Activated CD4-positive, alpha-beta T cell treated with anti-CD3 and anti-CD28 coated beads, Interleukin-2, amount 50 U/mL, for 16 hours (primary cell): ENCODE measurements at places on chromosomes 12 and 14.

GRCh38 chr14:67559639-67560038 is 26.5 kb downstream of the PLEKHH1 start:
- DNase-seq: no peak

- DNase-seq: no peak
Measured at GRCh38 chr12:116990329-116990728, 79.6 kb downstream of the FBXW8 start.

GRCh38 chr14:34614638-34615037 is 15.3 kb downstream of the SNX6 start:
- no peak for DNase-seq

GRCh38 chr12:105524961-105525360 is 194.5 kb downstream of the C12orf75 start:
- no peak for DNase-seq

DNA sequence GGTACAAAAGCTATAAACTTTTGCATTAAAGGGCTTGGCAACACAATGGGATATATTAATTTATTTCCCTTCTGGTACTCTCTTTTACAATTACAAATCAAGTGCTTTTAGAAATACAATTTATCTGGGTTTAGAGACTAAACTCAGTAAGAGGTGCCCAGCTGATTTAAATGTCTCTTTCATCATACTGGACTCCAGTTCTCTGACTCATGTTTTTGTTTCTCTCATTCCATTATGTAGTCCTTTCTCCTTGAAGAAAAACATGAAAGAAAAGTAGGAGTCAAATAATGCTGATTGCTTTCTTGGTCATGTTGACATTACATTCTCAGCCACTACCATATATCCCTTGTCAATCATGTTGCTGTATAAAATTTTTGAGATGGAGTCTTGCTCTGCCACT is 36.3 kb upstream of the CFL2 start:
- DNase-seq: no peak

DNA sequence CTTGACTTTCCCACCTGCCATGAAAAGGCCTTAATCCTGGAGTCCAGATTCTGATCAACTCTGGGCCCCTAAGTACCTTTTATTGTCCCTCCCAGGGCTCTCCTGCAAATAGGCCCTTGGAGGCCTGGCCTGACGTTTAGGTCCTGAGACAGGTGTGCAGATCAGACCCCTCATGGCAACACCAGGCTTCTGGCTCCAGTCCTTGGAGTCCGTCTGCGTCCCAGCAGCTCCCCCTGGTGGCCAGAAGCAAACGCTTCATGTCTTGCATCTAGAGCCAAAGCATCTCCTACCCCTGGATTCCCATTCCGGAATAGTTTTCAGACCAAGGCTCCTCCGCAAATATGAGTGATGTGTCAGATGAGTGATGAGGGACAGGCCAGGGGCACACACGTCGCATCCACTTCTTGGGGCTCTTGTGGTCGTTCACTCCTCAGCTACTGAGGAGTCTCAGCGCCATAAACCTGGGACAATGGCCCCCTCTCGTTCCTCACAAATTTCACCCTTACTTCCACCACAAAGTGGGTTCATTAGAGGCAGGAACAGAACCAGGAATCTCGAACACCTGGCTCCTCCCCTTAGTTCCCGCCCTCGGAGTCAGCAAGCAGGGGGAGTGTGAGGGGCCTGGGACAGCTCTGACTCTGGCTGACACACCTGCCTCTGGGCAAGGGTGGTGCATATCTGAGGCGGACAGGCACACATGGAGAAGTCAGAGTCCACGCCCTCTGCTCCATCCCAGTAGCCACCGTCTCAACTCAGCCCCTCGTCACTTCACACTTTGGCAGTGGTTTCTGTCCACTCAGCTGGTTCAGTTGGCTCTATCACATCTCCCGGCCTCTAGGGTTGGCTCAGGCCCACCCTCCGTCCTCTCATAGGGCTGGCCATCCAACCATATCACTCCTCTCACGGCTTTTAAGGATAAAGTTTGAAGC is 77.9 kb upstream of the PWP1 start:
- peak; percentile 72 for DNase-seq

GRCh38 chr12:3673981-3674708 is 78.8 kb downstream of the CRACR2A start:
- DNase-seq: no peak

DNA sequence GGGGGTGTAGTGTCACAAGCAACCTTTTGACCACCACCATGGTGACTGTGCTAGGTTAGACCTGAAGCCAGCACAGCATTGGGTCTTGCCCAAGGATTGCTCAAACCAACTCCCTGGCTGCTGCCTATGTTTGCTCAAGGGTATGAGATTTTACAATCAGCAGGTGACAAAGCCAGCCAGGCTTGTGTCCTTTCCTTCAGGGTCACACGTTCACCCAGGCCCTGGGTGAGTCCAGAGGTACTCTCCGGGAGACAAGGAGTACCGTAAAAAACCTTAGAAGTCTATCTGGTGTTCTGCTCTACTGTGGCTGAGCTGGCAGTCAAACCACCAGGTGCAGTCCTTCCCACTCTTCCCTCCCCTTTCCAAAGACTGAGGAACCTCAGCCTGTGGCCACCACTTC is 238.9 kb upstream of the MIS18BP1 start:
- no peak for DNase-seq

DNA sequence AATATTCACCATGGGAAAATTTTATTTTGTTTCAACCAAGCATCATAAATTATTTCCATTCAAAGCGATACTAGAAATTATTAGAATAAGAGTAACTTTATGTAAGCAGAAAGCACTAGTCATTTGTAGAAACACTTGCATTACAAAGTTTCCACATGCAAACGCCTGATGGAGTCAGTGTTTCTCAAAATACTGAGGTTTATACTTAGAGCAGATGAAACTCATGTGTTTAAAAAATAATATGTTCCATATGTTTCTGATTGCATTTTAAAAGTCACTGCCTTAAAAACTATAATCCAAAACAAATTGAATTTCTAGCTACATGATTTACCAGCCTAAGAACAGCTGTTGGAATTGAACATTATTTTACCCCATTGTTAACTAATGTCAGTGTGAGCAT is 1246.4 kb downstream of the SLC16A7 start:
- no peak for DNase-seq

- no peak for DNase-seq
Measured at GRCh38 chr14:33134975-33135374, 196.3 kb downstream of the NPAS3 start.

GRCh38 chr12:11460343-11461023 is 65.1 kb upstream of the PRB2 start:
- DNase-seq: no peak

- no peak for DNase-seq
Measured at GRCh38 chr14:51816031-51816430, 44.4 kb upstream of the GNG2 start.

GRCh38 chr12:57352166-57352565 is 78.7 kb downstream of the R3HDM2 start:
- DNase-seq: no peak

DNA sequence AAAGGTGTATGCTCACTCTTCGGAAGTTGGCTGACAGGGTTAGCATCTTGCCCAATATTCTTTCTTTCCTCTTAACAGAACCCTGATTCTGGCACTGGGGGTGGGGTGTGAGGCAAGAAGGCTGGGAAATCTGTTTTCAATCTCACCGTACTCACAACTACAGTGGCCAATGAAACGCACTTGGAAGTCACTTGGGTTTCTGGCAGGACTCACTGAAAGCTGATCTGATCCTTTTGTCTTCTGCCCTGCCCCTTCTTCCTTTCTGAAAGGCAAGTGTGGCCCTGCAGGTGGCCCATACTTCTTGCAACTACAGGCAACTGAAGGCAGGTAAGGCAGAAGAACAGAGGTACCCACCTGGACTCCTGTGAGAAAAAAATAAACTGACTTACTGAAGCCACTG is 106.9 kb downstream of the STXBP6 start:
- DNase-seq: no peak

GRCh38 chr14:90607141-90607540 is 209.1 kb downstream of the TTC7B start:
- no peak for DNase-seq

GRCh38 chr14:95659293-95659989 is 26.8 kb upstream of the TCL1B start:
- DNase-seq: no peak

DNA sequence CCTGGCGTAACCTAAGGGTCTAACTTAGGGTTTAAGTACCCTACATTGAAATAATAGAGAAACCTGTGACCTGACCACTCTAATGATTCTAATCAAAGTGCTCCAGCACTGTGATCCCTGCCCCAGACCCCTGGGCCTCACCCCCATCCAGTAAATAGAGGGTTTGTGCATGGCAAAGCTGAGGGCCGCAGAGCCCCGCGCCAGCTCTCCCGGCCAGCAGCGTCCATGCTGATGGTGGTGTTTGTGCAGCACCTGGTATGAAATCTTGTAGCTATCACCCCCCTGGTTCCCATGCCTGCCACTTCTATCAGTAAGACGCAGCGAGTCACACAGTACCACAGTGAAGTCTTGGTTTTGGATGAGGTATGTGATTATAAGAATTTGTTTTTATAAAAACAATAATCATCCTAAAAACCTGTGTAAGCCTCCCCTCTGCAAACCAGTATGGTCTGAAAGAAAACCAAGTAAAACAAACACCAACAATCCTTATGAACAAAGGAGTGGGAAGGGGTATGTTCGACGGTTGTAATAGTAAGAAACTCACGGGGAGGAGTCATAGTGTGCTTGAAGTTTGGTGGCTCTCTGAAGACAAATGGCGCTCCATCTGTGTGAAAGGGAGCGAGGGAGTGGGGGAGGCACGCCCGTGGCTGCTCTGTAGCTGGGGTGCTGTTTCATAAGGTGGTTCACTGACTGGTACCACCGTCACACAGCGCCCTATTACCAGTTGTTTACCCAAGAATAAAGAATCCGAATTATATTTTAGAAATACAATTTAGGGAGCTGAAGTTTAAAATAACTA is 156.2 kb downstream of the CACNA1C start:
- DNase-seq: no peak
